D721Med (cell line): ENCODE measurements at places on chromosomes 6 and 20.

DNA sequence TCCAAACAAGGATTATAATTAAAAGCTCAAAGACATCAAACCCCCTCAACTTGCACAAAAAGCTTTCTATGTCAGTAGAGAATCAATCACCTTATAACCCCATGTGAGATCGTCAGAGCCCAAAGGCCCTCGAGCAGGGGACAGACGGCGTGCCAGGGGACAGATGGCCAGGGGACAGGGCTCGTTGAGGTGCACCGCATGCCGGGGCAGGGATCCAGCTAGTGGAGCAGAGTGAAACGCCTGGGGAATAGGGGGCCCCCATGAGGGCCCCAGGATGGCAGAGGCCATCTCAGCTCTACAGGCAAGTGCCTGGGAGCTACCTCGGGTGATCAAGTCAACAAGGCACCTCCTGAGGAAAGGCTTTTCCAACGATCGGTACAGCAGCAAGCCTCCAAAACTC is 28.6 kb downstream of the DIDO1 start:
- DNase-seq: peak; percentile 67

DNA sequence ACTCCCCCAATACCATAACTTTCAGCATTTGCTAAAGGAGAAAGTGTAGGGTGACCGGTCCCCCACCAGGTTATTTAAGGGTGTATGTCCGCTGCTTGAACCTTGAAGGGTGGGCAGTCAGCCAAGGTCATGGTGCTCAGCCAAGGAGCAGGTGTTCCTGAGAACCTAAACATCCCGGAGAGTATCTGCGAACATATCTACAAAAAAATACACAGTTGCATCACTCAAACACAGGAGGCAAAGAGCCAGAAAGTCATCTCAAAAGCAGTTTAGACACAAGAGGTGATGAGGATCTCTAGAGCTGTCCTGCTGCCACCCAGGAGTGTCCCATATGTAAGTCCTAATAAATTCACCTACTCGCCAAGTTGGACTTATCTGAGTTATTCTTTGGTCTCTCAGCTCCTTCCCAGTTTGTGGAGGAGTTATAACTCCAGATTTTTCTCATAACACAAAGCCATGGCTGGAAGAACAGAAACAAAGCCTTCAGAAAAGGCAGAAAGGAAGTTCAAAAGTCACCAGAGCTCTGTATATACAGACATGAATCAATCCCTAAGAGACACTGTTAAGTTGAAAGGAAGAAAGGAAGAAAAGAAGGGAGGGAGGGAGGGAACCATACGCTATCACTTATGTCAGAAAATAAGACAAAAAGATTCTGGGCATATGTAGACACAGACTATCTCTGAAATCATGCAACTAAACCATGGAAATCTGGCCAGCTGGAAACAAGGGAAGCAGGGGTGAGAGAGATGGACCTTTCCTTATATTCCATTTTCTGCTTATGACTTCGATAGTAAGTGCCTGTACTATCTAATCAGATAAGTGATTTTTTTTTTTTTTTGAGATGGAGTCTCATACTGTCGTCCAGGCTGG is 11.3 kb downstream of the MBOAT1 start:
- no peak for DNase-seq

DNA sequence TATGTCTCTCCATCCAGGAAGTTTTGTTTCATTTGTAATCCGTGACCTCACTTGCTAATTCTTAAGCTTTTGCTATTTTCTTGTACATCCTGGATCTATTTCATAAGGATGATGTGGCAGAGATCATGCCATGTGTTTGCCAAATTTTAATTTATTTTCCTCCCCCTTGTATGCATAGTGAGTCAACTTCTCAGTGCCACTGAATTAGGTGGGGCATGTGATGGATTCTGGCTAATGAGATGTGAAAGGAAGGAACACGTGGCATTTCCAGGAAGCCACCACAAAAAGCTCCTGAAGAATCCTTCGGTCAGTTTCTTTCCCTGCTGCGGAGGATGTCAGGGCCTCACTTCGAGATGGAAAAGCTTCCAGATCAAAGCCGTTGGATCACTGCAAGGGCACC is 86.2 kb upstream of the PRL start:
- no peak for DNase-seq

DNA sequence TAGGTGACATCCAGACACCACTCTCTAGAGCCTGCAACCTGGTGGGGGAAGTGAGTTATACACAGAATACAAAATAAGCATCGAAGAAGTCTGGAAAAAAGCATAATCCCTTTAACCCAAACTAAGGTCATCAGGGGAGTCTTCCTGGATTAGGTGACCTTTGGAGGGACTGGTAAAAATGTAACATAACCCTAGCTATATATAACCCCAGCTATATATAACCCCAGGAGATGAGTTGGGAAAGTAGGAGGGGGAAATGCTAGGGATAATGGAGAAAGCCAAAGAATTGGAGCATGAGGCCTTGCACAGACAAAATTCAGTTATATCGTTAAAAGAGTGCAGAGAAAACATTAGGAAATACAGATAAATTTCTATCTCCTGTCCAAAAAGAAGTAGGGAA is 164.8 kb downstream of the QRSL1 start:
- no peak for DNase-seq

DNA sequence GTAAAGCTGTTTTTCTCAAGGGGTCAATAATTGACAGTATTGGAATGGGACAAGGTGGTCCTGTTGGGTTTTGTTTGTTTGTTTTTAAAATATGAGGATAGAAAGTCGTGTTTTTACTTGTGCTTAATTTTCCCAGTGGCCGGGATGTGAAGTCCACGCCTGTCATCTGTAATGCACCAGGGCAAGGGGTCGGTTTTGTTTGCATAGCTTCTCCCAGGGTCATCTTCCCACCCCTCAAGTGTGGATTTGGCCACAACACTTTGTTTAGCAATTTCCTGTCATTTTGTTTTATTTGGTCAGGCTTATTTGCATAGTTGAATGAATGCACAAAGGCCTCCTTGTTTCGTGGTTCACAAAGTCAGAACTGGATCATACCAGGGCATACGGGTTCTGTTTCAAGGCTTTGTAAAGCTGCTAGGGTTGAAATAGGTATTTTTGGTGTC is 29.8 kb downstream of the SYNJ2 start:
- DNase-seq: no peak

- DNase-seq: no peak
Measured at GRCh38 chr6:54702772-54703171, 143.8 kb upstream of the FAM83B start.

GRCh38 chr6:133590814-133591213 is 298.1 kb upstream of the TCF21 start:
- DNase-seq: no peak

GRCh38 chr6:125509477-125509876 is 207.7 kb upstream of the HDDC2 start:
- no peak for DNase-seq

- no peak for DNase-seq
Measured at GRCh38 chr6:151255811-151256210, 16.0 kb downstream of the AKAP12 start.

DNA sequence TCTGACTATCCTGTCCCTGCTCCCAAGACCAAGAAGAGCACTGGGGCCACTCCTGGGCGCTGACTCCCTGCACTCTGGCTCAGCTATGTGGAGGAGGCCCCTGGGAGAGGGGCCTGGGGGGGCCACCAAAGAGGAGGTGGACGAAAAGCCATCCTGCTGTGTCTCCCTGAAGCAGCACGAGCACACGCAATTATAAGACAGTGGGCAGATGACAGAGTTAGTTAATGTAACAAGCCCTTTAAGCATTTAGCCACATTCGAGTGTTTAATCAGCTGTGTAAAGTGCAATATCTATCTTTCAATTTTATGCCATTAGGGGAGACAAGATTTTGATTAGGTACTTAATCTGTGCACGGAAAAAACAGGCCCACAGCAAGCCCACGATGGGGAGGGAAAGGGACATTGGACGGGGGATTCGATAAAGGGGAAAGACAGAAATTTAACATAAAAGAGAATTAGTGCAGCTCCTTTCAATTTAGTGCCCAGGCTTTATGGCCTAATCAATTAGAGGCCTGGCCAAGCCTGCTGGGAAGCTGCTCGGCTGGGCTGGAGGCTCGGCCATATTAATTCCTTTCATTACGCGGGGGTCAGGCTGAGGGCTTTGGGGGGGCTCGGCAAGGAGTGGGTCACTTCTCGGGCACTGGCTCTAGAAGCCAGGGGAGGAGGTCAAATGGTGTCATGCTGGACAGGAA is 286.2 kb downstream of the DHX35 start:
- no peak for DNase-seq

DNA sequence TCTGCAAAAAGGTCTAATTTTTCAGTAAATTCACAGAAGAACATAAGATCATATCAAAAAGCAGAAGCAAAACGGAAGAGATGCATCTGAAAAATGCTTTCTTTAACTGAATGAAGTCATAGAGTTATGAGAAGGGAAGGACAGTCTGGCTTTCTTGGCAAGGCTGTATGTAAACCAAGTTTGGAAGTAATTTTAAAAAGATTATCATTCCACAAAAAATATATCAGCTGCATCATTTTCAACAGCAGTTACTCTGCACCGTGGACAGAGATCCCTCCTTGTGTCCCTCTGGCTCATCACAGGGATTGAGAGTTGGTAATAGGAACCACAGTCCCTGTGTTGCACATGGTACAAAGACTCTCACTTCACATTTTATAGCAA is 258.5 kb downstream of the HIVEP2 start:
- no peak for DNase-seq

- DNase-seq: no peak
Measured at GRCh38 chr20:57902473-57902872, 192.7 kb upstream of the PMEPA1 start.

GRCh38 chr6:127539272-127539671 is 20.1 kb upstream of the MTCL3 start:
- no peak for DNase-seq

- no peak for DNase-seq
Measured at GRCh38 chr20:24353135-24353690, 116.2 kb upstream of the SYNDIG1 start.
